Endodermal cell (in vitro differentiated cells): ENCODE measurements at places on chromosomes 5 and 9. TPM values are rescaled to one million over a fixed set of nuclear protein-coding genes. Genes with fewer than 3 reads are reported as not detected.

- no peak for DNase-seq
These were observed 25.6 kb downstream of the ZNF474 start for GRCh38 chr5:122154910-122155309.

DNA sequence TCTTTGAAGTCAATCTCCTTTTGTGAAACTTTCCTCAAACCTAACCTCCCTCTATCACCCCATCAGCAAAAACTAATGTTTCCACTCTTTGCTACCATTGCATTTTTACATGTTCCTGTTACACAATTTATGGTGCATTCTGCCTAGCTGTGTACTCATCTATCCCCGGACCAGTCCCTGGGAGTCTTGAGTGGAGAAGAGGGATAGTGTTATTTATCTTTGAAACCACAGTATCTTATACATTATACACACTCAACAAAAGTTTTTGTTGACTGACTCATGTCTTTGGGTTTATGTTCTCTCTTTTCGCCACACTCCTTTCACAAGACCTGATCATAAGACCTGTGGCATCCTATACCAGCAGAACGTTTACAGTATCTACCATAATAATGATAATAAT, 26.4 kb downstream of the TNFAIP8 start:
- DNase-seq = no peak

Gene TLX3
- not detected in 3 replicates for total RNA-seq

DNA sequence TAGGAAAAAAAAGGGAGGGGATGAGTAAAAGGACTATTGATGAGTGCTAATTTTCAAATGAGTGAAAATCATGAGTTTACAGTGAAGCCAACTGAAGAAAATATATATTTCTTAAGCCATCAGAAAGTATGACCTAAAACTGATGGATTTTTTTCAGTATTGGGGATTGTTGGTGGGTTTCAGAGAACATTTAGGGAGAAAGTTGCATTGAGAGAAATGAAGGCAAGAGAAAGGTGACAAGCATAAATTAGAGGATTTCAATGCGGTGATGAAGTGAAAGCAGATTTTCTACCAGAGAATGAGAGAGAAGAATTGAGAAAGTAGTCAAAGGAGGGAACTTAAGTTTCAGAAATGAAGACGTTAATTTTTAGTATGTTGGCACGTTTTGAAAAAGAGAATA, 8.5 kb upstream of the SNX24 start:
- no peak for DNase-seq

DNA sequence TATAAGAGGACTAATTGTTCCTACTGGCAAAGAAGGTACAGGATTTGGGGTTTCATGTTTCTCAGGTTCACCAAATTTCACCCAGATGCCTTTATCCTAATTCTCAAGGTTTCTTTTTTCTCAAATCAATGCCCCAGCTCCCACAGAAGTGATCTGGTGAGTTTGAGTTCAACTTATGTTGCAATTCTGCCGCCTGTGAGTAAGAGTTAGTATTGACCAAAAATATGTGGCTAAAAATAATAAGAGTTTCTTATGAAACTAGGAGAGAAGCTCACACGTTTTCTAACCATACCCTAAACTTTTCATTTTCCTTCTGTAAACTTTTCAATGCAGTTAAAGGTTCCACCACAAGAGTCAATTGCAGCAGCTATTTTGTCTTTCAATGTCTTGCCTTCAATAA, 15.1 kb downstream of the SLCO6A1 start:
- no peak for DNase-seq

Gene PCDHA5
- total RNA-seq = 1.5 and 1.8 TPM in 2 replicates

Gene HSPA5
- 487 and 516 TPM in 2 replicates for total RNA-seq

DNA sequence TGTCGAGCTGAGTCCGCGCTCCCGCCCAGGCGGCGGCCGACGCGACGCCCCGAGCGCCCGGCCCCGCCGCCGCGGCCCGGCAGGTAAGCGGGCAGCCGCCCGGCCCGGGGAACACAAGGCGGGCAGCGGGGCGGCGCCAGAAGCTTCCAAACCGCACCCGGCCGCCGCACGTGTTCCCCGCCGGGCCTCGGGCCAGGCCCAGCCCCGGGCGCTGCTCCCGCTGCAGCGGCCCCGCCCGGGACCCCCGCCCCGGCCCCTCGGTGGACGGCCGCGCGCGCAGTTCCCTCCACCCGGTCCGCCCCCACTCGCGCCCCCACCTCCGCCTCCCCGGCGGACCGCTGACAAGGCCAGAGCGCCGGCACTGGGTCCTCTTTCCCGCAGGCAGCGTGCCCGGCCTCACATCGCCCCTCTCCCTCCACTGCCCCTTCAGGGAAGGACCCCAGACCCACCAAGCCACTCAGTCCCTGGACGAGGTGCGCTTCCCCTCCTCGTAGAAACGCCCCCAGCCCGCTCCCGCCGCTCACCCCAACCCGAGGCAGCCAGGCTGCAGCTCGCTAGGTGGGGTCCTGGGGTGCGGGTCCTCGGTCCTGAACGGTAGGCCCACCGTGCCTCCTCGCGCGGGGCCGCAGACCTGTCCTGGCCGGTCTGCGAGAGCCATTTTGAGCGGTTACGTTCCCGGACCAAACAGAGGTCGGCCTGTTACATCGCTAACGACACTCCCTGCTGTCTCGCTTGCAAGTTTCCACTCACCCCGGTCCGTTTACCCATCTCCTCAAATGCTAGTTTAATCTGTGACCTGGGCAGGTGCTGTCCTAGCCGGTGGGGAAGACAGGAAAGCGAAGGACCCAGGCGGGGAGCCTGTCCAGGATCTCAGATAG, 475 bp downstream of the WDR5 start:
- DNase-seq = peak; percentile 78

GRCh38 chr5:36777105-36777757, 99.3 kb upstream of the NIPBL start:
- peak; percentile 74 for DNase-seq
